ENCODE measurements at places on chromosomes 11 and 22. TPM values are rescaled to one million over a fixed set of nuclear protein-coding genes. Genes with fewer than 3 reads are reported as not detected.

The VWCE gene
- total RNA-seq: 0.48 TPM

GRCh38 chr11:48005831-48006270, 25.5 kb downstream of the PTPRJ start:
- no peak for DNase-seq

DNA sequence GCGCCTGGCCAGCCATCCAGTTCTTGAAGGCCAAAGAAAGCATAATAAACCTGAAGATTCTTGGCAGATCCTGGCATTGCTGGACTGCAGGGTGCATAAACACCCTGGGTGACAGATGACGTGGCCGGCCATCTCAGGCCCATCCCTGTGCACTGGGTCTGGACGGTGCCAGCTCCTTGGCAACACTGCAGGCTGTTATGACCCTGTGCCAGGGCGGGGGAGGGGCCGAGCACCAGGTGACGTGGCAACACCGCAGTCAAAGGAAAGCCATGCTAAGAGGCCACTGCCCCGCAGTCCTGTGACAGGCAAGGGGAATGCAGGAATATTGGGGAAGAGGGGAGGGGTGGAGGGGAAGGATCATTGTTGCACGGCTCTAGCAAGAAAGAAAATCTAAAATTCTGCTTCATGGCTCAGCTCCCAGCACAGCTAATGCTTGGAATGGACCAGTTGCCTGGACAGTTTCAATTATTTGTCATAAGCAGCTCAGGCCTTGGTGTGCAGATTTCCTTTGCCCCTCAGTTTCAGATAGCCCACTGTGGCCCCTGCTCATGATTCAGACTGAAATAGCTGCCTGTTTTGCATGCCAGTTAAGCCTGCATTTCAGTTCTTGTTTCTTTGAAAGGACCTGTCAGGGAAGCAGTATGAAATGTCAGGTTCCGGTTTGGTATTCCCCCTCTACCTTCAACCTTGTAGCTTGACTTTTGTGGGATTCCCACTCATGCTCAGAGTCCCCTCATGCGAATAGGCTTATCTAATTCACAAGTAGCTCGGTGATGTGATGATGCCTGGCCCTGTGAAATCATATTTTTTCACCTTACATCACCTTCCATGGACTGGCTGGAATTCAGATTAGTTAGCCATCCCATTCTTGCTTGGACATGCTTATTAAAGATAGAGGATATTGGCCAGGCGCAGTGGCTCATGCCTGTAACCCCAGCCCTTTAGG, 29.7 kb upstream of the DDX6 start:
- DNase-seq: no peak

- no peak for DNase-seq
These were observed 539.2 kb downstream of the ETS1 start for GRCh38 chr11:128048121-128048520.

- no peak for DNase-seq
These were observed 117.2 kb upstream of the NTM start for GRCh38 chr11:131253142-131253655.

DNA sequence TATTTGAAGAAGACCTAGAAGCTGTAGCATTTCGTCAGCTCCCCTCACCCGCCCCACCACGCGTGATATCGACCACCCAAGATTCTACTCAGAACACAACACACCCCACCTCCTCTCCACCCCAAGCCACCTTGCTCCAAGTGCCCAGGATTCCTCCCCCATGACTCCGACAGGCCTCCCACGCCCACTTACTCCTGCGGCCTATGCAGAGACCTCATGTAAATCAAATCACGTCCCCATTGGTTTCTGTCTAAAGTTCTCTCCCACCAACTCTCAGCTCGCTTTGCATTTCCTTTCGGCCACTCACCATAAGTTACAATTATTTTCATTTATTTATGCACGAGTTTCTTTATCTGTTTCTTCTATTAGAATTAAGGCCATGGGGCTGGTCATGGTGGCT, 11.0 kb downstream of the TMEM151A start:
- DNase-seq: no peak

DNA sequence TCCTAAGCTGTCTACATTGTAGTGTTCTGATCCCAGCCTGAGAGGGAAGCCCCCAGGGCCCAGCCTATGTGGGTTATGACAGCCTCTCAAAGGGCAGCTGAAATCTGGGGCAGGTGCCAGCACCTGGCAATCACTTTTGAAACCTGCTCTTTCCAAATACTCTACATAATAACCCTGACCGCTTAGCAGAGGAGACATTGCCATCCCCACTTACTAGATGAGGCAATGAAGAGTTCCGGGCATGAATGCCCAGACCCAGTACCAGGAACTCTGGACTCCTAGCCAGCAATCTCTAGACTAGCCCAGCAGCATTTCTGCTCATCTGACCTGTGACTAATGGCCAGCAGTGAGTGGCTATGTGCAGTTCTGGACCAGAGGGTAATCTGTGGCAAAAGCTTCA, 412.4 kb upstream of the CADM1 start:
- no peak for DNase-seq

The TMEM184B gene
- total RNA-seq: 54.0 TPM

GRCh38 chr22:46070803-46071450, 79.4 kb upstream of the PPARA start:
- DNase-seq: no peak

DNA sequence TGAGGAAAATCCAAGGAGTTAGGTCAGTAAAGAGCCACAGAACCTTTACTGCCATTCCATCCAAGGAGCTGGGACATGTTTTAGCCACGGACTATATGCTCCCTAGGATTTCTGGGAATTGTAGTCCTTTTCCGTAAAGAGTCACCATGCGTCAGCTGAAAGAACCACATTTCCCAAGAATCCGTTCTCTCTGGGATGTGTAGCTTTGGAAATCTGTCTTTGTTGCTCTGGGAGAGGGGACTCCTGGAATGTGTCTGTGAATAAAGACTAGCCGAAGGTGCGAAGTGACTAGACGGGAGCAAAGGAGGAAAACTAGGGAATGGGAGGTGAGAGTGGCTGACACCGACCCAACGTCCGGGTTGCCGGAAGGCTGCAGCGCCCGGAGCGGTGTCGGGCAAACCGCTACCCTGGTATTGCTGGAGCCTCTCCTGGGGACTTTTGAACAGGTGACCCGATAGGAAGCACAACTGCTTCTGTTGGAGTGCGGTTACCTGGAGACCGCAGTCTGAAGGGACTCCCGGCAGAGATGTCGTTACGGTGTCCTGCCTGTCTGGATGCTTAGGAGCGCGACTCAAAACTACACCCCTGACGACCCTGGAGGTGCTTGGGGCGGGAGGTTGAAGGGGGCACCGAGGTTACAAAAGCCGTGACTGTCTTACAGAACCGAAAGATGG, at the start of gene IFTAP:
IFTAP (plus strand) TSS at position 187 of the 674 bp plus-strand sequence. CDS start 15,602 bp downstream, outside the sequence.
- peak; percentile 81 for DNase-seq

The TBRG1 gene
- 26.0 TPM for total RNA-seq

GRCh38 chr11:75013051-75013450, 24.3 kb downstream of the NEU3 start:
- DNase-seq: no peak

The TENM4 gene
- 25.1 TPM for total RNA-seq

The MPZL3 gene
- total RNA-seq: 9.8 TPM

The CCDC87 gene
- total RNA-seq: 0.32 TPM

DNA sequence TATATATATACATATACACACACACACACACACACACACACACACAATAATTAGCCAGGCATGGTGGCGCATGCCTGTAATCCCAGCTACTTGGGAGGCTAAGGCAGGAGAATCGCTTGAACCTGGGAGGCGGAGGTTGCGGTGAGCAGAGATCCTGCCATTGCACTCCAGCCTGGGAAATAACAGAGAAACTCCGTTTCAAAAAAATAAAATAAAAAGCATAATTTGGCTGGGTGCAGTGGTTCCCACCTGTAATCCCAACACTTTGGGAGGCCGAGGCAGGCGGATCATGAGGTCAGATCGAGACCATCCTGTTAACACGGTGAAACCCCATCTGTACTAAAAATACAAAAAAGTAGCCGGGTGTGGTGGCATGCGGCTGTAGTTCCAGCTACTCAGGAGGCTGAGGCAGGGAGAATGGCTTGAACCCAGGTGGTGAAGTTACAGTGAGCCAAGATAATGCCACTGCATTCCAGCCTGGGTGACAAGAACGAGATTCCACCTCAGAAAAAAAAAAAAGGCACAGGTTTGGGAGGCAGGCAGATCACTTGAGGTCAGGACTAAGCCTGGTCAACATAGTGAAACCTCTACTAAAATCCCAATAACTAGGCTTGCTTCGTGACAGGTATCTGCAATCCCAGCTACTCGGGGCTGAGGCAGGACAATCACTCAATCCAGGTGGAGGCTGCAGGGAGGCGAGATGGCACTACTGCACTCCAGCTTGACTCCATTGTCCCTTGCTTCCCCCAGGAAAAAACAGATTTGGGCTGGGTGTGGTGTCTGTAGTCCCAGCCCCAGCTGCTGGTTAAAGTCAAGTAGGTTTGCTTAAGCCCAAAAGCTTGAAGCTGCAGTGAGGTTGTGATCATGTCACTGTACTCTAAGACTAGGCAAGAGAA, 11.8 kb upstream of the WDR74 start:
- no peak for DNase-seq

The FAM227A gene
- 1.5 TPM for total RNA-seq

The TSPAN32 gene
- not detected for total RNA-seq

GRCh38 chr11:92376146-92376599, 151.6 kb downstream of the FAT3 start:
- DNase-seq: no peak

The RASSF10 gene
- 3.6 TPM for total RNA-seq

The PELI3 gene
- 11.1 TPM for total RNA-seq

The CASP1 gene
- total RNA-seq: 47.5 TPM

- DNase-seq: no peak
These were observed 8.9 kb upstream of the PLXNB2 start for GRCh38 chr22:50316114-50317065.

DNA sequence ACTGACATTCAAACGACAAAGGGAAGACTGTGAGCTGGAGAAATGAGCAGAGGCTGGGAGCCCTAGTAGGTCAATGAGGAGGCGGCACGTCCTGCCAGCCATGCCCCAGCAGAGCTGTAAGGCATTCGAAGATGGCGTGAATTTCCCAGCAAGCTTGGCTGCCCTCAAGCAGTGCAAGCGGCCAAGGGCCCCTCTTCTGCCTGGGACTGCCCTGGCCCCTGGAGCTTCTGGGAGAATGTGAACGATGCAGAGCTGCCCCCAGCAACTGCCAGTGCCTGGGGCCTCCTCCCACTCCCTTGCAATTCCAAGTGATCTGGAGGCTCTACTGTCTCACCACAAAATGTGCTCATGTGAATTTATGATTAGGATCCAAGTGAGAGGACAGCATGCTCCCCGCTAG, 4.3 kb downstream of the PPM1F start:
- DNase-seq: no peak

DNA sequence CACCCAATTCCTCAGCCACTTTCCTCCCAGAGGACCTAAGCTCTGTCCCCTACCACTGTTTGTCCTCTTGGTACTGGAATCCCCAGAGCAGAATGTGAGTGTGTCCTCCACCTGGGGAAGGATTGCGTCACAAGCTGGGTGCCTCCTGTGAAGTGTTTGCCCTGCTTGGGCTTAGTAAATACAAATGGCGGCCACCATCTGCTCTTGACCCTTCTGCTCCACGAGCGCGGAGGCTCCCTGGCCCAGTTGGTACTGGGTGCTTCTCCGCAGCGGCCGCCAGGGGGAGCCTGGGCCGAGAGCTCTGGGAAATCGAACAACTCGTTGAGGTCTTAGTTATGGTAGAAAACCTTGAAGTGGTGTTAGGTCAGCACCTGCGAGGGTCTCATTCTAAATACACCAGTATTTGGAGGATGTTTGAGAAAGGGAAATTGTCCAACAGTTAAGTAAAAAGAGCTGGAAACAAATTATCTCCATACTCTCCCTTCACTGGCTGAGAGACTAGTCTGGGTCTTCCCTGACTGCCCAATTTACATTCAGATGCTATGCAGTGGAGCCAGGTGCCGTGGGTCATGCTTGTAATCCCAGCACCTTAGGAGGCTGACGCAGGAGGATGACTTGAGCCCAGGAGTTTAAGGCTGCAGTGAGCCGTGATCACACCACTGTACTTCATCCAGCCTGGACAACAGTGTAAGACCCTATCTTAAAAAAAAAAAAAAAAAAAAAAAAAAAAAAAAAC, 74.6 kb upstream of the TEAD1 start:
- DNase-seq: no peak

GRCh38 chr11:71252770-71253730, 673 bp upstream of the SHANK2 start:
- DNase-seq: peak; percentile 43

DNA sequence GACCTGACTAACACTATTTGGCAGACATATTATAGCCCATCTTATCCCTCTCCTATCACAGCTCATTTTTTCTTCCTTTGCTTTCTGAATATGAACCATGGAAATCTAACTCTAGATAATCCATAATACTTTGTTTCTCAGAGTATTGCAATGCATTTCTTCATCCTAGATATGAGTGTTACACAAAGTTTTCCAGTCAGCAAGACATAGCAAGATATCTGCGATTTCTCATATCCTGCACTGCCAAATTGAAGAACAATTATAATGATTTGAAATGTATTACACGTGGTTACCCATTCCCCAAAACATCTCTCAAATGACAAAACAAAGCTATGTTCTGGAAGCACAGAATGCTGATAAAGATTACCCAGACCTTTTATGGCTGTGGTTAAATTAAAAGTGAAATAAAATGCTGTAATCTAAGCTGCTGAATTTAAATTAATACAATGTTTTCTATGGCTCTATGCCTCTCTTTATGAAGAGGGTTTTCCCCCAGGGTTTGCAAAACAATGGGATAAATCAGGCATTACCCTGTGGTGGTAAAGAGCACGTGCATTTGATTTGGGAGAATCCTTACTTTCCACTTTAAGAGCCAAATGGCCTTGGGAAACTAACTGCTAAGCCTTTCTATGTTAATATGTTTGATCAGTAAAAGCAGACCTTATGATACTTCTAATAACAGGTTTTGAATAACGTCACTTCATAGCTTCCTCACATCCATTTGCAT, 1291.0 kb upstream of the CNTN5 start:
- no peak for DNase-seq

The YAP1 gene
- total RNA-seq: 130 TPM

- no peak for DNase-seq
These were observed 34.9 kb downstream of the PRDM11 start for GRCh38 chr11:45181193-45181888.

DNA sequence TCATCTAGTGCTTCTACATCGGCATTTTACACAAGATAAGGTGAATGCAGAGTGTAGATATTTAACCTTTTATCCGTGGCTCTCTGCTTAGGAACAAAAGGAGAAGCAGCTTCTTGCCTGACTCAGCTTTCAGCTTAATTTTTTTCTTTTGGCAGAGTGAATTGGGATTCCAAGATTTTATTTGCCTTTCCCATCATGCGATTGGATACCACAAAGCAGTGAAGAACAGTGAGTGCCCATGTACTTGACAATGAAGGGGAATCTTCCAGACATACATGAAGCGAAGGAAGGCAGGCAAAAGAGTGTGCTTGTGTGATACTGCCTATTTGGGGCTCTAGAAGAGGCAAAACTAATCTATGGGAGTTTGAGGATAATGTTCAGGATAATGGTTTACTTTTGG, 17.0 kb upstream of the CHKA start:
- DNase-seq: no peak

The B3GAT1 gene
- total RNA-seq: 0.03 TPM

GRCh38 chr11:112367895-112368294, 107.2 kb upstream of the PLET1 start:
- no peak for DNase-seq

The PYGM gene
- 0.07 TPM for total RNA-seq

Measured in foreskin keratinocyte (primary cell).